Effector memory CD4-positive, alpha-beta T cell (primary cell): ENCODE measurements at places on chromosomes 1 and 21.

GRCh38 chr1:74683656-74684055 is 10.1 kb upstream of the ERICH3 start:
- H3K27me3 ChIP-seq: no peaks in the 10 kb centered on the region
- no peak overlapping the region for H3K27ac ChIP-seq
- H3K4me3 ChIP-seq: no peak overlapping the region
- H3K4me1 ChIP-seq: no peaks in the 10 kb centered on the region
- DNase-seq: no peak

DNA sequence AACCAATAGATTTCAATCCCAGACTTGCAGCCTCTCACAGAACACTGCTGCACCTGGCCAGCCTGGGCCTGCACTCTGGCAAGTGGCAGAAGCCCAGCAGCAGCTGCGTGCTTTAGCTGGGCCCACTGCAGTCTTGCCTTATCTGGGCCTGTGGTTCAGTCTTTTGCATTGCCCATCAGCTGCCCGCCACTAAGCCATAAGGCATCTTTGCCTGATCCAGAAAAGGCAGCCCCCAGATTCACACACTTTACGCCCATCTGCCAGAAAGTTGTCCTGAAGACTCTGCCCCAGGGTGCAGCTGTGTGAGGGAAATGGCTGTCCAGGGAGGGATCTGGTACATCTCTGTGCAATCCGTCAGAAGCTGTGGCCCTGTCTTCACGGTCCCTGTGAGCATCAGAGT is 217.0 kb downstream of the DNAH14 start:
- H3K27ac ChIP-seq: no peak overlapping the region
- H3K4me1 ChIP-seq: no peaks in the 10 kb centered on the region
- no peaks in the 10 kb centered on the region for H3K36me3 ChIP-seq
- no peak for DNase-seq
- no peaks in the 10 kb centered on the region for H3K27me3 ChIP-seq

GRCh38 chr1:161905269-161905884 is 118.3 kb downstream of the OLFML2B start:
- H3K36me3 ChIP-seq: no peaks in the 10 kb centered on the region
- H3K4me1 ChIP-seq: no peaks in the 10 kb centered on the region
- no peak overlapping the region for H3K4me3 ChIP-seq
- no peak for DNase-seq

DNA sequence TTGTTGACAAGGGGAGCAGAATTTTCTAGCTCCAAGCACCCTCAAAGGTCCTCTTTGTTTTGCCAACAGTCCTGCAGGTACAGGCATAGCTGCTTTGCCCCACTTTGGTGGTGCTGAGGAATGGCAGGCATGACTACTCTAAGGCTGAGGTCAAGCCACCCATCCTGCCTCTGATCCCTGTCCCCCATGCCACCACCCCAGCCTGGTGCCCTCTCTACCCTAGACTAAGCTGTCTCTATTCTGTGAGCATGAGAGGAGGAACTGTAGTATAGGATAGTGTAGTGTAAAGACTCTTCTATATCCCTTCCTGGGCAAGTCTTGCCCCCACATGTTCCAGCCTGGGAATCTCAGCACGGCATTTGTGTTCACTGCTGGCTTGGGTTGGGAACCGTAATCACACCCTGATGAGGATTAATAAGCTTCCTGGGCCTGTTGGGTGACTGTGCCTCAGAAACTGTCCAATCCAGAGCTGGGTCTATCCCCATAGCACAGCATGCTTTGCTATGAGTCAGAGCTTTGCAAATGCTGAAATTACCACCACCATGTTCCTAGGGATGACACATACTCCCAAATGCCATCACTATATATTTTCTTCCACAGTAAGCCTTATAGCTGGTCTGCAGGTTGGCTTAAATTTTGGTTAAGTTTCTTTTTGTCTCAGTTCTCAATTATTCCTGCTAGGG is 105.7 kb upstream of the PPP2R5A start:
- no peak for DNase-seq
- no peak overlapping the region for H3K4me3 ChIP-seq
- H3K4me1 ChIP-seq: no peaks in the 10 kb centered on the region
- H3K27me3 ChIP-seq: no peaks in the 10 kb centered on the region
- no peaks in the 10 kb centered on the region for H3K36me3 ChIP-seq

GRCh38 chr1:9376886-9377333 is 84.2 kb downstream of the SPSB1 start:
- no peak overlapping the region for H3K4me3 ChIP-seq
- H3K4me1 ChIP-seq: no peaks in the 10 kb centered on the region
- H3K36me3 ChIP-seq: no peaks in the 10 kb centered on the region
- H3K27ac ChIP-seq: no peak overlapping the region
- H3K27me3 ChIP-seq: no peaks in the 10 kb centered on the region

- H3K36me3 ChIP-seq: no peaks in the 10 kb centered on the region
- H3K4me1 ChIP-seq: no peaks in the 10 kb centered on the region
- no peak for DNase-seq
- H3K27ac ChIP-seq: no peak overlapping the region
Observed at GRCh38 chr1:177383715-177384114, 213.0 kb downstream of the BRINP2 start.

DNA sequence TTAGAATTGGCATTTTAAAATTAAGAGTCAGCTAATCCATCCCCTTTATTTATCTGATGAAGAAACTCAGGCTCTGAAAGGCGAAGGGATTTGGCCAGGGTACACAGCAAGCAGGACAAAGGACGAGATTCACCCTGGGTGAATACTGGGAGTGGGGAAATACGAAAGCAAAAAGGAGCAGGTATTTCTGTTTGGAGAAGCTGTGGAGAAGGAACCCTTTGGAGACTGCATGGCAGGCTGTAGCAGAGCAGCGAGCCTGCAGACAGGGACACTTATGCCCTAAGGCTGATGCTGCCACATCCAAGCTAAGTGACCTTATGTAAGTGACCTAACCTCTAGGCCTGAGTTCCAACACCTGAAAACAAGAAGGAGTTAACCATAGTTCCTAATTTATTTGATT is 207.2 kb upstream of the C1orf87 start:
- no peaks in the 10 kb centered on the region for H3K27me3 ChIP-seq
- H3K4me1 ChIP-seq: no peaks in the 10 kb centered on the region
- no peak overlapping the region for H3K27ac ChIP-seq
- DNase-seq: no peak
